ENCODE measurements at places on chromosomes 11 and 22.

DNA sequence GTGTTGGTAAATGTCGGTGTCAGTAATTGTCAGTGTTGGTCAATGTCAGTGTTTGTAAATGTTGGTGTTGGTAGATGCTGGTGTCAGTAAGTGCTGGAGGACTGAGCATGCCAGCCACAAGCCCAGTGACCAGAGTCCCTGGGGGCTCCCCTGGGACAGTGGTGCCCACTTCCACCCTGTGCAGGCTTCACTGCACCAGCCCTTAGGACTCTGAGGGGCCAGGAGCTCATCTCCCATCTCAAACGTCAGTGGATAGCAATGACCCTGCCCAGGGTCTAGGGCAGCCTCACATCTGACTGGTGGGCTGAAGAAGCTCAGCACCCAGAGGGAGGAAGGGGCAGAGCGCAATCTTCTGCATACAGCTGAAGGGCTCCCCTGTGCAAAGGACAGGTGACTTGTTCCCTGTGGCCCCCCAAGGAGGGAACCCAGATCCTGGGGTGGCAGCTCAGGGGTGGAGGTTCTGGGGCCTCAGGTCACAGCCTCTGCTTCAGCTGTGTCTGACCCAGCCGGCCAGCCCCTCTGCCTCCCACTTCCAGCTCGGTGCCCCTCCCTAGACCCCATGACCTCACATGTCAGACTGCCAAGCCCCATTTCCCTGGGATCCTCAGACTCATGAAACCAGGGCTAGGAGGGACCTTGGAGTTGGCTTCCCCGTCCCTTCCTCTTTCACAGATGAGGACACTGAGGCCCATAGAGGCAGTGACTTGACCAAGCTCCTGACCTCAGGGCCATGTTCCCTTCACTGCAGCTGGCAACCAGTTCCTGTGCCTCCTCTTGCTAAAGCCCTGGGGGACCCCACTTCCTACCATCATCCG is 138.4 kb downstream of the CRYBB2 start:
- DNase-seq, result no peak

- DNase-seq, result no peak
These were observed 137.6 kb downstream of the TRPC6 start for GRCh38 chr11:101446238-101446637.

GRCh38 chr11:266676-267439 is 11.3 kb upstream of the NLRP6 start:
- peak; percentile 47 for DNase-seq

GRCh38 chr11:43282607-43283440 is 29.0 kb upstream of the API5 start:
- DNase-seq, result peak; percentile 34
